ENCODE measurements at places on chromosomes 2 and 18.

DNA sequence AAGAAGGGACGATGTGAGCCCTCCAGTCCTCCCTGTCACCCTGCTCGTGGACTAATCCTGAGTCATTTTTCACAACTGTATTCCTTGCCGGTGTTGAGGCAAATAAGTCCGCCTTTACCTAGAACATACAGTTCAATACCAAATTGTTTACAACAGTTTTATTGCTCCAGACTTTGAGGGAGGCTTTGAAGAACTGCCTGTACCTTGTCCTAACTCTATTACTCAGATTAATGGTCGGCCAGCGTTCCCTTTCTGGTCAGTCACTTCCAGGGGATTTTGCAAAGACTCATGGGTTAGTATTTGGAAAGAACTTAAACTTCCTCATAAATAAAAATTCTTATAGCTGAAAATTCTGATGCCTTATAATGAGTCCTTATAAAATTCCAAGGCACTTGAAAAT is 85.1 kb upstream of the ZNF532 start:
- DNase-seq: no peak

- no peak for DNase-seq
Measured at GRCh38 chr2:176935543-176936102, 277.0 kb upstream of the HNRNPA3 start.

GRCh38 chr18:7987284-7987976 is 420.3 kb downstream of the PTPRM start:
- no peak for DNase-seq

- no peak for DNase-seq
Measured at GRCh38 chr2:15631883-15632282, 40.2 kb downstream of the DDX1 start.

- DNase-seq: no peak
Measured at GRCh38 chr2:212730994-212731393, 192.4 kb upstream of the ERBB4 start.

- no peak for DNase-seq
Measured at GRCh38 chr2:67182884-67183283, 214.2 kb upstream of the ETAA1 start.

GRCh38 chr2:62426154-62426912 is 79.7 kb downstream of the TMEM17 start:
- no peak for DNase-seq

DNA sequence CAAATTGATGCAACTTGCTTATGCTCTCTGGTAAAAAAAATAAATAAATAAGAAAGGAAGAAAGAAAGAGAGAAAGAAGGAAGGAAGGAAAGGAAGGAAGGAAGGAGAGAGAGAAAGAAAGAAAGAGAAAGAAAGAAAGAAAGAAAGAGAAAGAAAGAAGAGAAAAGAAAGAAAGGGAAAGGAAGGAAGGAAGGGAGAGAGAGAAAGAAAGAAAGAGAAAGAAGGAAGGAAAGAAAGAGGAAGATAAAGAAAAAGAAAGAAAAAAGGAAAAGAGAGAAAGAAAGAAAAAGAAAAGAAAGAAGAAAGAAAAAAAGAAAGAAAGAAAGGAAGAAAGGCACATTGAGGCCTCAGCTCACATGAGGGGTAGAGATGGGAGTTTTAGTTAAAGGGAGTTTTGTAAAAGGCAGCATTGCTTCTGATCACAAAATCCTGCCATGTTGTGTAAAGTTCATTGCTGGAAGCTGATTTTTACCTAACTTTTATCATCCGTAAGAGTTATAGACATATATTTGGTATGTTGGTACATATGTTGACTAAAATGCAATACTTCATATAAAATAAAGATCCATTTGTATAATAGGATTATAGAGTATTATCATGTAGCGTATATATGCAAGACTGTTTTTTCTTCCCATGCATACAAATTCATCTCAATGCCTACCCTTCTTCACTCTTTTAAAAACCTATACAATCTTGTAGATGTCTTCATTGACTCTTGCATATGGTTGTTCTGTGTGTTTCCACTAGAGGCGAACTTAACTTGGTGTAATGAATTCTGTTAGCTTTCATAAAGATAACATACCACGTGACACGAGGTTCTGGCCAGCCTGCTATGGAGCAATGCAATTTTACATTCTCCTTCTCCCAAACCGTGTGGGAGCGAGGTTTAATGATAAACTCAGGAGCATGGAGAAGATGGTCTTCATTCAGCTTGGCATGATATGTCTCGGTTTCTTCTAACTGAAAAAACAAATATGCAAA is 32.8 kb downstream of the MYOM1 start:
- no peak for DNase-seq

DNA sequence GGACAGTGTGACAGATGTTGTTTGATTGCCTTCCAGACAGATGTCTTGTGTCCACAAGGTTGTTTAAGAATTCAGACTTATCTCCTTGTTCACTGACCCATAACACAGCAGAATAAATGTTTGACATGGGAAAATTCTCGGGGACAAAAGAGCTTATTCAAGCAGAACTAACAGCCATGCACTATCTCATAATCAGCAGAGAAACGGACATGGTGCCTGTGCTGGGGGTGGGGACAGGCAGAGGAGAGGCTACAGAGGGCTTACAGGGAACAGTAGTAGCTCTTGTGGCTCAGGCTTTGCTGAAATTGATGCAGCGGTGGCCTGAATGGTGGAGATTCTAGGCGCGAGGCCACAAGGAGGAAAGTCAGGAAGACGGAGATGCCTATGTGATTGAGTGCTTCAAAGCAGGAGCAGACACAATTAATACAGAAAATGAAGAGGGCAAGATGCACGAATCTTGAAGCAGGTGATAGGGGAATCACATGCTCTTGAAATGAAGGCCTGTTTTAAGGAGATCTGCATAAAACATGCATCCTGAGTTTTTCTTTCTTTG is 62.0 kb upstream of the CAB39 start:
- no peak for DNase-seq

DNA sequence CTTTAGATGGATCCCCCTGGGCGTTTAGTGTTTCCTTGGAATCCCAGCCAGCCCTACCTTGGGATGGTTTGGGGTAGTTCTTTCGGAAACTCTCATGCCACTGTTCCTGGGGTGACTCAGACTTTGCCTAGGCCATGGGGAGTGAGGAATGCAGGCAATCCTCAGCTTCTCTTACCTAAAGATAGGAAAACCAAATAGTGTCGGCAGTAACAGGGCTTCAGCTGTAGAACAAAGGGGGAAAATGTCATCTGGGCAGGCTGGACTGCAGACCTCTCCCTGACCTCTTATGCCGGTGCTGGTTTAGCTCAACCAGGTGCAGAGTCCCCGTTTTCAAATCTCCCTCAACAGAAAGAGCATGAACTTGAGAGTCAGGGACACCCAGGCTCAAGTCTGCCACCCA is 252.1 kb downstream of the TSN start:
- DNase-seq: no peak

GRCh38 chr2:205435970-205436369 is 246.3 kb upstream of the NRP2 start:
- no peak for DNase-seq

- no peak for DNase-seq
Measured at GRCh38 chr2:50448556-50448955, 583.4 kb downstream of the NRXN1 start.

GRCh38 chr18:4400911-4401310 is 54.2 kb downstream of the DLGAP1 start:
- no peak for DNase-seq

GRCh38 chr2:235619544-235619943 is 125.7 kb downstream of the AGAP1 start:
- no peak for DNase-seq

- no peak for DNase-seq
Measured at GRCh38 chr2:186940463-186940862, 91.5 kb upstream of the ZSWIM2 start.

GRCh38 chr2:6471419-6471818 is 394.3 kb downstream of the CMPK2 start:
- DNase-seq: no peak

DNA sequence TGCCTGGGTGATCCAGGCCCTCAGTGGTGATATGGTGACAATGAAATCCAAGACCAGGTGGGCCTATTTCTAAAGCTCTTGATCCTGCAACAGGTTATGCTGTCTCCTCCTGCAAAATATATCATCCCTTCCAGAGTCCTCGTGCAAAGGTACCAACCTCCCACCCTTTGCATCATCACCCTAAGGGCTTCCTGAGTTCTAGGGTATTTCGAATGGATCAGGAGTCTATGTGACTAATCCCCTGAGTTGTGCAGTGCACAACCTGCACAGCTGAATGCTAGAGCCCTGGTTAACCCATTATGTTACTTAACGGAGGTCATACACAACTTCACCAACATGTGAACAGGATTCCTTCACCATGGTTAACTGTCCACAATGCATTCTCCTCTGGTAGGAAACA is 13.4 kb upstream of the NPAS2 start:
- no peak for DNase-seq

DNA sequence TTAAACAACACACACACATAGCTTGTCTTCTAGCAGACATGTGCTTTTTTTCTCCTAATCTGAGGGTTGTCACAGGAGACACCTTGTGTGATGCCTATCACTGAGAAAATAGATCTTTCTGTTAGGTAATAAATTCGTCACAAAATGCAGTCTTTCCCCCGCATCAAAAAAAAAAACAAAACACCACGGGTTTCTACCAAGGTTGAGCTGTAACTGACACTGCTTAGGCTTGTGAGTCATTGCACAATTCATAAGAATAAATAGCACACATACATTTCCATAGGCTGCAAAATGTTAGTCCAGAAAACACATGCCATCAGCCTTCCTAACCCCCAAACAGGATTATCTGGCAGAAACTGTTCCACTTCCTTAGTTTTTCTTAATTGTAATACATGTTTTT is 6.5 kb downstream of the TMEM163 start:
- no peak for DNase-seq

- no peak for DNase-seq
Measured at GRCh38 chr2:132824716-132825115, 154.7 kb upstream of the LYPD1 start.

DNA sequence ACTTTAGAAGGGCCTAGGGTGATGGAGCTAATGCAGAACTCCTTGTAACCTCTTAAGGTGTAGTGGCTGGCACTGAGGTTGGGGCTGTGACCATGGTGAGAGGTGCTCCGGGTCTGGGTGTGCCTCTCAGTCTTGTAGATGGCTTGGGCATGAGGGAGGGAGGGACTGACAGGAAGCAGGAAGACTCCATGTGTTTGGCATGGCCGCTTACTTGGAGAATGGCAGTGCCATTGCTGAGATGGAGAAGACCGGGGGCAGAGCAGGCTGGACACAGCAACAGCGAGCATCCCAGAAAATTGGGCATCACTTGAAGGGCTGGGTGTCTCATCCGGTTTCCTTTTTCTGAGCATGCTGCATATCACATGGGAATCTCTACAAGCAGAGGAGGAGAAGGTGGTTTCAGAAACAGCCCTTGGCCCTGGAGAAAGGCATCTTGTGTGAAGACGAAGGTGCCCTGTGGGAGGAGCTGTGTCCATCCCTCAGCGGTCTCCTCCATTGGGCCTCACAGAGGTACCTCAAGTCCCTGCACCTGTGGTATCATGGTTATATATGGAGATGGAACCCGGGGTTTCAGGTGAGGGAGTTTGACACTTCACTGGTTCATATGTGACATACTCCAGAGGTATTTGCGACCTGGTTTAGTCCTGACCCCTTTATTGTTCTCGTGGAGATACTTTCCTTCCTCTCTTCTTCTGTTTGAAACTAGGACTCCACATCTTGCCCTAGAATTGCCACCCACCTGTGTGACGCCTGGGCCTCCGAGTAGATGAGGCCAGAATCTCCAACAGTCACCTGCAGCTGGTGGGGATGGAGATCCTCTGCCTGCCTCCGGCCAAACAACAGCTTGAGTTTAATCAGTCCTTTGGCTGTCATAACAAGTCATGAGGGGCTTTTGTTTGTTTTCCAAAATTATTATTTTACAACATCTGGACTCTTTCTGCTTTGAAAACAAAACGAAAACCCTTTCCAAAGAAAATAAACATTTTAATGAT is 45.6 kb downstream of the INPP4A start:
- no peak for DNase-seq

GRCh38 chr18:56188529-56189275 is 449.7 kb downstream of the TXNL1 start:
- no peak for DNase-seq

DNA sequence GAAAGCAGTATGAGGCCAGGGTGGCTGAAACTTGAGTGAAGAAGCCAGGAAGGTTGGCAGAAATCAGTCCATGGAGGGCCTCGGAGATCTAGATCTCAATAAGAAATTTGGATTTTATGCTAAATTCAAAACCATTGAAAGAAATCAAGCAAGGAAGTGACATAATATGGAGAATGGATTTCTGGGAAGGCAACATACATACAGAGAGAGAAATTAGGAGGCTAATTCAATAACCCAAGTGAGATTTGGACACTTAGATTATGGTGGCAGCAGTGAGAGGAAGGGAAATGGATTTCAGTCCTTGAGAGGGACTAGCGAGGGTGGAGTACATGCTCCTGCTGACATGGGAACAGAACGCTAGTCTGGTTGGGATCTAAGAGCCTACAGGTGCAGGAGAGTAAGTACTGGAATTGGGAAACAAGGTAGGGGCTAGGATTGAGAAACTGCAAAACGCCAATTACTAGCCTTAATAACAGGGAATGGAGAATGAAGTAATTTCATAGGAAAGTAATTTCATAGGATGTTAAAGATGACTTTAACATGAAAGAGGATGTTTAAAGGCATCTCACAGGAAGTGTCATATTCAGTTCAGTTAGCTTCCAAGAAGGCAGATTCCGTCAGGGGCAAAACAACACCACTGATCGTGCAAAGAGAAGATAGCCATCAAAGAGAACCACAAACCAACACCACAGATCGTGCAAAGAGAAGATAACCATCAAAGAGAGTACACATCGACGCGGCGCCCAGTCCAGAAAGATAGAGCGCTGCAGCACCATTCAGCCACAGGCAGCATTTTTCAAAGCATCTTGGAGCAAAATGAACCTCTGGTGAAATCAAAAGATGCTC is 27.2 kb downstream of the CDKL4 start:
- DNase-seq: no peak

DNA sequence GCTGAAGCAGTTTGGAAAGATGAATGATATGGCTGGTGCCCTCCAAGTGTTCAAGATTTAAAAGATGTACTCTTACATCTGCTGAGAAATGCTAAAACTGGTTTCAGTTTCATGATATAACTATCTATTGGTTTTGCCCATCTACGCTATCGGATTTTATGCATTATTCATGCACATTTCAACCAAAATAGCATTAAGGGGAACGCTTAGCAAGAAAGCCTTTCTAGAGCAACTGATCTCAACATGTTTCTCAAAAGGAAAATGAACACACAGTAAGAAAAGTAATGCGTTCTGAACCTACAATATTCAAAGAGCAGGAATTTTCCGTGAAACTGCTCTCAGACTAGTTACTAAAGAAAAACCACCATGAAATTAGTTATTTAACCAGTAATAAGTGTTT is 93.9 kb downstream of the CABYR start:
- DNase-seq: no peak

Data from hindlimb muscle (tissue), 1 donor.